ENCODE measurements at places on chromosomes 2 and 18.

DNA sequence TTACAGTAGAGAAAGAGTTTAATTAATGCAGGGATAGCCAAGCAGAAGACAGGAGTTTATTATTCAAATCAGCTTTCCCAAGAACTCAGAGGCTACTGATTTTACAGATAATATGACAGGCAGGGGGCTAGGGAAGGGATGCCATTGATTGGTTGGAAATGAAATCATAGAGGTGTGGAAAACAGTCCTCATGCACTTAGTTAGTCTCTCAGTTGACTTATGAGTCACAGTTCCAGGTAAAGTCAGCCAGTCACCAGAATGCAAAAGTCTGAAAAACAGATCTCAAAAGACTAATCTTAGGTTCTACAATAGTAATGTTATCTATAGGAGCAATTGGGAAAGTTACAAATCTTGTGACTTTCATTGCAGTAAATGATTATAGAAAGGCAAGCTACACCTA lies 676.4 kb upstream of the CHAC2 start:
- DNase-seq = no peak

DNA sequence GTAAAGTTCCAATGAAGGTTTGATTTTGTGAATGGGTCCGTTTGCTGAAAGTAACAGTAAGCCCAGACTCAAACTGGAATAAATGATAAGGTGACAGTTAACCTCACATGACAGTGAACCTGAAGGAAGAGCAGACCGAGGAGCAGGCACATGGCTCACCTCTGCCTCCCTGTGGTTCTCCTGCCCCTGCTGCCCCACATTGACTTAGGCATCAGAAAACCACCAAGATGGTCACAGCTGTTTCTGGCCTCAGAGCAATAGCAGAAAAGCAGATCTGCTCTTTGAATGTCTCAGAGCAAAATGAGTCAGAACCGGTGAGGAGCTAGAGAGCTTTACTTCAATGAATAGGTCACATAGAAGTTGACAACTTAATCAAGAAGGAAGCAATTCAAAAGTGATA lies 487.6 kb downstream of the METTL4 start:
- no peak for DNase-seq

GRCh38 chr18:24068945-24069693 lies 54.6 kb downstream of the TTC39C start:
- no peak for DNase-seq

DNA sequence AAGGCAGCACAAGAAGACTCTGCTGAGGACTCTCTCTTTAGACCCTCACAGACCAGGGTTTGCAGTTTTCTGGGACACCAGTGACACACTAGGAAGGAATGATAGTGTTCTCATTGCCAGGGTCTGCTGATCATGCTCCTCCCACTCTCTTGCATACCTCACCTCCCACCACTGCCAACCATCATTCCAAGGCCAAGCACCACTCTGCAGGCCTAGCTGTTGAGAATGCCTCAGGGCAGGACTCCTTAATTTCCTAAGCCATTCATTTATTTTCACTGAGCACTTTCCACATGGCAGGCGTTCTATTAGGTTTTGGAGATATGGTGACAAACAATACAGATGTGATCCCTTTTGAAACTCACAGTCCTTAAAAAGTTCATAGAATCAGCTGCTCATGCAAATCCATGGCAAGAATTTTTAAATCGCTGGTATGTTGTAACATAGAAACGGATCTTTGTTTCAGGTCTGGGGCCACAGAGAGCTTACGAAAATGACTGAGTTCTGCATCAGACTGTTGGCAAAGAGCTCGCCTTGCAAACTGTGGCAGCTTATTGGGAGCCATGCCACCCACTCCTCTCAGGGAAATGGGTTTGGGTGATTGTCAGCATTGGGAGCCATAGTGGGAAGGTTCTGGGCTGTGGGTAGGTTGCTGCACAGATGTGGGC lies 78.5 kb downstream of the XDH start:
- no peak for DNase-seq

GRCh38 chr2:152791979-152792378 lies 73.6 kb downstream of the ARL6IP6 start:
- no peak for DNase-seq

GRCh38 chr2:196594158-196594557 lies 45.4 kb upstream of the CCDC150 start:
- DNase-seq = no peak

GRCh38 chr2:122528061-122528460 lies 772.6 kb downstream of the TSN start:
- DNase-seq = no peak

- DNase-seq = no peak
These were observed 38.4 kb upstream of the NXPH2 start for GRCh38 chr2:138818556-138818955.

DNA sequence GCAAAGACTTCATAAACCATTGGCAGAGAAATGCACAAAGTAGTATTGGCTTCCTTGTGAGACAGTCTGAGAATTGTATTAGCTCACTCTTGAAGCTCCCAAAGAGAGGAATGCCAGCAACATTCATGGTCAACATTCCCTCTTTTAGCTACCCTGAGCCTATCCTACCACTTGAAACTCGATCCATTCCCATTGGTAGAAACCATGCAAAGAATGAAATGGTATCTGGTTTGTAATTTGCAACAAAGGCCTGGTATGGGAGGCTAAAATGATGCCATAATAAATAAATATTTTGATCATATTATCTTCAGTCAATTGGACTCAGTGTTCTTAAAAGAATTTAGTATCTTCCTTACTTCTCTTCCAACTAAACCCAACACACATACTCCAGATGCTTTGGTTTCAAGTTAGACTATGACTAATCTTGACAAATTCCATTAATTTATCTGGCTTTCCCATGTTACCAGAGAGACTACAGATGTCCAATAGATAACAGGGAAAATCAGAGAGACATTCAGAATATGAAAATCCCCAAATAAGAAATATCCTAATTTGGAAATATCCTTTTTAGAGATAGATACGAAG lies 102.9 kb downstream of the DHRS9 start:
- no peak for DNase-seq

GRCh38 chr2:190607014-190607597 lies 41.8 kb upstream of the NAB1 start:
- DNase-seq = no peak

GRCh38 chr2:54997826-54998225 lies 52.4 kb downstream of the RTN4 start:
- DNase-seq = no peak

DNA sequence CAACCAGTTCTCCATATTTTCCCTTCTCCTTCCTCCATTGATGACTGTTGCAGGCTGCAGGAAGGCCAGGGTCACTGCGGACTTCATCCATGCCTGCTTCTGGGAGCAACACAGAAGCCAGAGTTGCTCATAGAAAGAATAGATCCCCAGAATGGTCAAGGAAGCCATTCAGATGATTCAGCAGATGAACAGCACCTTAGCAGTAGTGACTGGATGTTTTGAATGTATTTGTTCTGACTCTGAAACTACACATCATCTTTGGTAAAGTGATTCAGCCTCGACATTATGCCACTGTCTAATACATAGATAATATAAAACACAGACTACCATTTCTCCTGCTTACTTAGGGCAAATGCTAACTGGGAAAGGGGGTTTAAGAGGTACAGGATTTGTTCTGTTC lies 411.6 kb downstream of the RND3 start:
- no peak for DNase-seq

DNA sequence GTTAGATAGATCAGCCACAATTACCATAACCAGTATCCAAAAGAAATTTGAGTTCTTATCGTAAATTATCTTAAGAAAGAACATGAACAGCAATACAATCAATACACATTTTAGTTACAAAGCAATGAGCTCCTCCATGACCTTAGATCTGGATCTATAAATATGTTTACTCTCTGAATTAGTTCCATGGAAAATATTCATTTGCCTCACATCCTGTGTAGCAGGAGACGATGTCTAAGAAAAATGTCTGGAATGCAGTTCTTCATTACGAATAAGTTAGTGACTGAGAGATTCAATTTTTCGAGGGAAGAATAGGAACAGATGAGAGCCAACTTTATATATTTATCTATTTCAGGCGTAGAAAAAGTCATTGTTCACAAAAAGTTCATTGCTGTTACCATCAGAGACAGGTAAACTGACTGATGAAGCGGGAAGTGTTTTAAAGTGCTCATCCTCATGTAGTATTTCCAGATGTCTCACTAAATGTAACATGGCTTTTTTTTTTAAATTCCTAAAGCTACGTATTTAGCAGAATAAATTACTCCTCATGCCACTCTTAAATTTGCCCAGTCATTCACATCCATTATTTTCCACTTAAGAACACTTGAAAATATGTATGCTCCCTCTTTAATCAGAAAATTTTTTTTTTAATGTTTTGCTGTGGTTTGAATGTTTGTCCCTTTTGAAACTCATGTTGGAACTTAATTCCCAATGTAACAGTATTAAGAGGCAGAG lies 106.5 kb upstream of the SCN1A start:
- no peak for DNase-seq

GRCh38 chr18:56168049-56168781 lies 470.2 kb downstream of the TXNL1 start:
- DNase-seq = no peak

GRCh38 chr2:157318884-157319283 lies 6.7 kb downstream of the ERMN start:
- no peak for DNase-seq

- DNase-seq = no peak
These were observed at the start of gene SCTR for GRCh38 chr2:119523952-119524694. Gene SCTR, minus strand, starts transcription at chr2:119524483. Its CDS starts 257 bp downstream, at chr2:119524226.

- DNase-seq = no peak
These were observed 10.0 kb downstream of the INPP4A start for GRCh38 chr2:98454500-98455235.

Measured in NCI-H524 treated with DMSO at 0.1 percent for 48 hours (cell line).